ENCODE measurements at places on chromosomes 16 and 17.

- no peak for DNase-seq
These were observed 24.4 kb downstream of the MPP2 start for GRCh38 chr17:43882761-43883415.

DNA sequence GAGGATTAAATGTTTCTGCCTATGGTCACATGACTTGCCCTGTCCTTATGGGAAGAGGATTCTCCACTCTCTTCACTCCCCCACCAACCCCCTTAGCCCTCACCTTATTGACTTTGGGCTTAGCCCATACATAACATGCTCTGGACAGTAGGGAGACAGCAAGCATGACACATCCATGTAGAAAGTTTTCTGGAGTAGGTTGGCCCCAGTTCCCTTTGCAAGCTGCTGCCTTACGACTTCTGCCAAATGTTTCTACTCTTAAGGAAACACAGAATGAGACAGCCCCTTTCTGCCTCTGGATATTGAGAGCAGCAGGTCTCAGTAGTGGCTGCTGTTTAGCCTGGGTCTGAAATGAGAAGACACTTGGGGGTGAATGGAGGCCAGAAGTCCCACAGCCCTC lies 282.2 kb downstream of the MAP2K6 start:
- DNase-seq = no peak

GRCh38 chr16:2936436-2937011 lies 24.8 kb downstream of the FLYWCH1 start:
- DNase-seq = no peak

- no peak for DNase-seq
These were observed 28.0 kb upstream of the ABCA9 start for GRCh38 chr17:69088643-69089200.

DNA sequence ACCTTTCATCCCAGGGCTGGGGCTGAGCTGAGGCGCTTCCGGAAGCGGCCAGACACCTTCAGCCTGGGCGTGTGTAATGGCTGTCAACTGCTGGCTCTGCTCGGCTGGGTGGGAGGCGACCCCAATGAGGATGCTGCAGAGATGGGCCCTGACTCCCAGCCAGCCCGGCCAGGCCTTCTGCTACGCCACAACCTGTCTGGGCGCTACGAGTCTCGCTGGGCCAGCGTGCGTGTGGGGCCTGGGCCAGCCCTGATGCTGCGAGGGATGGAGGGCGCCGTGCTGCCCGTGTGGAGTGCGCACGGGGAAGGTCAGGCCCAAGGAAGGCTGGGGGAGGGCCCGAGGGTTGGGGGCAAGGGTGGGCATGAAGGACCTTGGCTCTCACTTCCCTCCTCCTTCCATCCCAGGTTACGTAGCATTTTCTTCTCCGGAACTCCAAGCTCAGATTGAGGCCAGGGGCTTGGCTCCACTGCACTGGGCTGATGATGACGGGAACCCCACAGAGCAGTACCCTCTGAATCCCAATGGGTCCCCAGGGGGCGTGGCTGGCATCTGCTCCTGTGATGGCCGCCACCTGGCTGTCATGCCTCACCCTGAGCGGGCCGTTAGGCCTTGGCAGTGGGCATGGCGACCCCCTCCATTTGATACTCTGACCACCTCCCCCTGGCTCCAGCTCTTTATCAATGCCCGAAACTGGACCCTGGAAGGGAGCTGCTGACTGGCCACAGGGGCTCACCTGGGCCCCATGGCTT lies 19.6 kb downstream of the PFAS start:
- DNase-seq = no peak

- DNase-seq = no peak
These were observed 69.1 kb downstream of the SRCIN1 start for GRCh38 chr17:38536661-38537060.

DNA sequence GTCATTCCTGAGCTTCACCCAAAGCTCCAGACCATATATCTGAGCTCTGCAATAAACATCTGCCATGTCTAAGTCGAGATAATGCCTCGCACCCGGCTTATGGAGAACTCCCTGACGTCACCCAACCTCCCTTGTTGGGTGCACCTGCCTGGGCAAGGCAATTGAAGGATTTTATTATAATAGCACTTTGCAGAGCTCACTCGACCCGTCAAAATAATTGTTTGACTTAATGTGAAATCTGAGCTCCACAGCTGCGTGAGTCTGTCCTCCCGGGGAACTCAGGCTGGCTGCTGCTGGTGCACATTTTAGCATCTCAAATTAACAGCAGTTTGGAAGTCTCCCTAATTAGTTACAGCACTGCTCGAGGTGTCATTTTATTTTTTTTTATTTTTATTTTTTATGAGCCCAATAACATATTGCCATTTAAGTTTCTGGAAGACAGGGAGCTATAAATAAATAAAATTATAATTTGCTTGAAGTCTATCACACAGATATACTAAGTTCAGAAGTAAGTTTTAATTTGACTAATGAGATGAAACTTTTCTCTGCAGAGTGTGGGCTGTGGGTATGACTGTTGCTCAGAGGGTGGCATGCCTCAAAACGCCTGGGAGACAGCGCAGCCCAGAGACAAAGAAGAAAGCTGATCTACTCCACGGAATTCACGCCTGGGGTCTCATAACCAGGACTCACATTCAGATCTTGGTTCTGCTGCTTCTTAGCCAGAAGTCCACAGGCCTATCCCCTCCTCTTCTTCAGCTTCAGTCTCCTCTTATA lies 401.4 kb upstream of the C16orf82 start:
- DNase-seq = no peak

DNA sequence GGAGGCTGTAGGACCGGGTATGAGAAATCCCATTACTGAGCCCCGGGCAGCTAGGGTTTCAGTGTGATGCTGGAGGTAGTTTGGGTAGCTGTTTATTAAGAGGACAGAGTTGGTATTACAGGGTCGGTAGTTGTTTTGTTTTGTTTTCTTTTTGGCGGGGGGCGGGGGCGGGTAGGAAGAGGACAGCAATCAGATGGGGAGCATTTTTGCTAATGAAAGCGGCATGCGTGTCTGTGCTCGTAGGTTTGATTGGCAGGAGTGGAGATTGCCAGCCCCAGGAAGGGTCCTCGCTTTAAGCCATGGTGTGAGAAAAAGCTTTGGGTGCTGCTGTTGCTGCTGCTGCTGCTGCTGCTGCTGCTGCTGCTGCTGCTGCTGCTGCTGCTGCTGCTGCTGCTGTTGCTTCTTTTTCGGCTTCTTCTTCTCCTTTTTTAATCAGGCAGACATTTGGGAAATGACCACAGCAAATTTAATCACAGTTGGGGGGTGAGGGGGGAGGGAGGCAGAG lies 498.5 kb upstream of the ZFHX3 start:
- DNase-seq = no peak

- no peak for DNase-seq
These were observed 2.2 kb upstream of the CHD3 start for GRCh38 chr17:7886227-7887037.

DNA sequence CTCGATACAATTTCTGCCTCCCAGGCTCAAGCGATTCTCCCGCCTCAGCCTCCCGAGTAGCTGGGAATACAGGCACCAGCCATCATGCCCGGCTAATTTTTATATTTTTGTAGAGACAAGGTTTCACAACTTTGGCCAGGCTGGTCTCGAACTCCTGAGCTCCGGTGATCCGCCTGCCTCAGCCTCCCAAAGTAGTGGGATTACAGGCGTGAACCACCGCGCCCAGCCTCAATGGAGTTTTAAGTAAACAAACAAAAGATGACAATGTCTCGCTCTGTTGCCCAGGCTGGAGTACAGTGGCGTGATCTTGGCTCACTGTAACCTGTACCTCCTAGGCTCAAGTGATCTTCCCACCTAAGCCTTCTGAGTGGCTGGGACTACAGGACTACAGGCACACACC lies 52.6 kb upstream of the TRAP1 start:
- no peak for DNase-seq

GRCh38 chr17:50919321-50920040 lies 53.3 kb upstream of the TOB1 start:
- peak; percentile 67 for DNase-seq

DNA sequence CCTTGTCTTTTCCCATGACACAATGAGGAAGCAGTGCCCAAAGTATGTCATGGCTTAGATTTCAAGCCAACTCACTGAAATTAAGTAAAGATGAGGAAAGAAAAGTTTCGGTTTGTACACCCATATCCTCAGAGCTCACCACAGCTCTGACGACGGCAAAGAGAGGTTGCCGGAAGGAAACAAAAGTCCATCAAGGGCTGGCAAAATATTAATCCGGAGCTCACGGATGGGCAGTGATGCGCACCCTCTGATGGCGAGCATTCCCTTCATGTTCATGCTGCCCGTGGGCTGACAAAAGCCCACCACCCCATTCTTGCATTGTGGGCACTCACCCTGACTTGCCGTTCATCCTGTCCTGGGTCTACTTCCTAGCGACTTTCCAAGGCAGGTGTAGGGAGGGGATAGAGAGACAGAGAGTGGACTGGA lies 103.1 kb downstream of the SOX9 start:
- DNase-seq = no peak

- DNase-seq = no peak
These were observed 2.0 kb upstream of the KRT24 start for GRCh38 chr17:40705584-40705983.

DNA sequence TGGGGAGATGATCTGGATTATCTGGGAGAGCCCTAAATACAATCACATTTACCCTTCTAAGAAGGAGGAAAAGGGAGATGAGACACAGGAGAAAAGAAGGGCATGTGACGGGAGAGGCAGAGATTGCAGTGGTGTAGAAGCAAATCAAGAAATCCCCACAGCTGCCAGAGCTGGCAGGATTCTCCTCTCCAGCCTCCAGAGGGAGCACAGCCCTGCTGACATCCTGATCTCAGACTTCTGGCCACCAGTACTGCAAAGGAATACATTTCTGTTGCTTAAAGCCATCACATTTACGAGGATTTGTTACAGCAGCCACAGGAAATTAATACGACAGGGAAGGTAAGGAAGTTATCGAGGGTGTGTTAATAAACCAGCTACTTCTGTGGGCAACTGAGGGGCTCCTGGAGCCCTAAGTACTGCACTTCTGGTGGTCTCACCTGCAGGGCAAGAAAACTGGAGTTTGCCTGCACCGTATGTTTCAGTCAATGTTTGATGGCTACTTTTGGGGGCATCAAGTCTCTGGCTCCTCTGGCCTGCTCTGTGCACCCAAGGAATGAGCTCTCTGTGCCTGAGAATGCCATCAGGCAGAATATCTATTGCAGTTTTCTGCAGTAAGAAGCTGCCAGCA lies 22.9 kb upstream of the CDH13 start:
- DNase-seq = no peak

DNA sequence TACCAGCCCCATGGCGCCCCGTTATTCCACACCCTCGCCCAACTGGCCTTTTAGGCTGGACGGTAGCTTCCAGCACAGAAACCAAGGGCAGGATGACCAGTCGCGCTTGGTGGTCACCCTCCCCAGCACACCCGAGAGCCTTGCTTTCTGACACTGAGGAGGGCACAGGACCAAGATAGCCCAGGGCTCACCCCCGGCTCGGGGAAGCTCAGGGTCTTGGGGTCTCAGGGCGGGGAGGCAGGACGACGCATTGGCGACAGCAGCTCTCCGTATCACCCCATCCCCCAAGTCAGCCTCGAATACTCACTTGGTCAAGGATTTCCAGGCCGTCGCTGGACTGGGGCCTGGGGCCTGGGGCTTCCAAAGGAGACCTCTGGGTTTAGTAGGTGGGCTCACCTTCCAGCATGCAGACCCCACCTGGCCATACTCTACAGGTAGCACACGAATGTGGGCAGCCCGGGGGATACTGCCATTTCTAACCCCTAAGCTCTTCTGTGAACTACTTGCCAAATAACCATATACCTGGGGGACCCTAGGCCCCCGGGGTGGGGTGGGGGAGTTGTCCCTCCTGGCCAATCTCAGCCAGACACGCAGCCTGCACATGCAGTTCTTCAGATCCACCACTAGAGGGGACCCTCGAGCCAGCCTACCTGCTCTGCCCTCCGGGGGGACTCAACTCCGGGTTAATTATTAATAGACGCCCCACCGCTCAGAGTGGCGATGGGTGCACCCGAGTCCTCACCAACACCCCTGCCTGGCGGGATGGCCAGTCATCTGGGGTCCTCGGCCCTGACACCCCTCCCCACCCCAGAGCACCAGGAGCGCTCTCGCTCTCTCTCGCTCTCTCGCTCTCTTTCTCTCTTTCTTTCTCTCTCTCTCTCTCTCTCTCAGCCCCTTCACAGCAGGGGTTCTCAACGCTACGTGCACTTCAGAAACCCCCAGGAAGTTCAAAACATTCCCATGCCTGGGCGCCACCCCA lies 30.0 kb downstream of the TBC1D16 start:
- DNase-seq = no peak

DNA sequence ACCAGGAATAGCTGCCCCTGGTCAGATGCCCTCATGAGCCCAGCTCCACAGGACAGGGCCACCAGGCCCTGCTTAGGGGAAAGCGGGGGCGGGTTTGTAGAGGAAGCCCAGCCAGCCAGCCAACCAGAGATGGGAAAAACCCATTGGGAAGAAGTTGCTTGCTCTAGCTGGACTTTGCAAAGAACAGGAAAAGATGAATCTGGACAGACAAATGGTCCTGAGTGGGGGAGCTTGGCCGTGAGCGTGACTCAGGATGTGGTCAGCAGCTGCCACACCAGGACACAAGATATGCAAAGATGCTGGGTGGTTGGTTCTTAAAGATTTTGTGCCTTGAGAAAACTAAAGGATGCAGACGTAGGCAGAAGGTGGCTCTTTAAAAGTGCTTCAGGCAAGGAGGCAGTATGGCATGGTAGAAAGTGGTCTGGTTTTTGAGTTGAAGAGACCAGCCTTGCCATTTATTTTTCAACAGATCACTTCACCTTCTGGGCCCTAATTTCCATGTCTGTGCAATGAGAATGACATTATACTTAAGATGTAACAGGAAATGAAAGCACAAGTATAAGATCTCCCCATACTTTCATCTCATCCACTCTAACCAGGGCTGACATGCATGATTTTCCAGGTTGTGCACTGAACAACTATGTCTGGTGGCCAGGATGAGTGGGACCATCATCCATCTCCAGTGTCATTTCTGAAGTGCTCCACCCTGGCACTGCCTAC lies 27.8 kb upstream of the HEATR6 start:
- no peak for DNase-seq

DNA sequence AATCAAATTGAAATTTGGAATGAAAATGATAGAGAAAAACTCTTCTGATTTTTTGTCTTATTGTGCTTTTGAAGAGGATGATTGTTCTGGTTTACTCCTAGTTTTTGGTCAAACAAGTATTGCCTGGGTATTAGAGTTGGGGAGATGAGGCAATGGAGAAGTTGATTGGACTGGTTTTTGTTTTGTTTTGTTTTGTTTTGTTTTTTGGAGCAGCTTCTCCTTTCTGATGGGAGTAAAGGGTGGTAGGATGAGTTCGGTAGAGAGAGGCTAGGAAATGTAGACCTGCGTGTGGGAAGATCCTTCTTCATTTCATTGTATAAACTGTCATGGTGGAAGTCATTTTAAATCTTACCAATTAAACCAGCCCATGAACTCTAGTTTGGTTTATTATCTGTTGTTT lies 17.7 kb downstream of the ATP6V0A1 start:
- DNase-seq = no peak

- no peak for DNase-seq
These were observed 12.1 kb downstream of the RIPOR1 start for GRCh38 chr16:67540756-67541155.
